CD4-positive, alpha-beta T cell treated with Interleukin-10 for 1 hour (primary cell): ENCODE measurements at places on chromosomes 13 and 19.

- DNase-seq: no peak
Observed at GRCh38 chr13:46352805-46353204, 34.2 kb downstream of the RUBCNL start.

DNA sequence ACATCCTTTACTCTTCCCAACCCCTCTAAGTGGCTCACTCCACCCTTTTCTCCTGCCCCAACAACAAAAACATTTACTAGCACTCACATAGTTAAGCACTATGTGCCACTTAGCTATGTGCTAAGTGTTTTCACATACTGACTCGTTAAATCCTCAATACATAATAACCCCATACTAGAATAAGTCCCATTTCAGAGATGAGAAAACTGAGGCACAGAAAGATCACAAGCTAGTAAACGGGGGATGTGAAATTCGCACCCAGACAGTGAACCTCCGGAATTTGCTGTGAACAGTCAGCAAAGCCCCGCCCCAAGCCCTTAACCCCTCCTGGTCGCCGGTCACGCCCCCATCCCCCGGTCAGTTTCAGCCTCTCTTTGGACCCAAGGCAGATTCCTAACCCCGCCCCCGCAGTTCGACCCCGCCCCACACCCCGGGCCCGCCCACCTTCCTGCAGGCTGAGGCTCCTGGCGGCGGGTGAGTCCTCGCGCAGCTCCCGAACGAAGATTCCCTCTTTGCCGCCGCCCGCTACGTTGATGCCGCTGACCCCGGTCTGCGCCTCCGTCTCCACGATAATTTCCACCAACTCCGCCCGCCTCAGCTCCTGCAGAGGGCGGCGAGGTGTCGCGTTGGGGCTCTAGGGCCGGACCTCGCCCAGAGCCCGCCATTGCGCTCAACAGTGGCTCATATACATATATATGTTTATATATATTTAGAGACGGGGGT, 9.8 kb downstream of the PRX start:
- DNase-seq: peak; percentile 87

DNA sequence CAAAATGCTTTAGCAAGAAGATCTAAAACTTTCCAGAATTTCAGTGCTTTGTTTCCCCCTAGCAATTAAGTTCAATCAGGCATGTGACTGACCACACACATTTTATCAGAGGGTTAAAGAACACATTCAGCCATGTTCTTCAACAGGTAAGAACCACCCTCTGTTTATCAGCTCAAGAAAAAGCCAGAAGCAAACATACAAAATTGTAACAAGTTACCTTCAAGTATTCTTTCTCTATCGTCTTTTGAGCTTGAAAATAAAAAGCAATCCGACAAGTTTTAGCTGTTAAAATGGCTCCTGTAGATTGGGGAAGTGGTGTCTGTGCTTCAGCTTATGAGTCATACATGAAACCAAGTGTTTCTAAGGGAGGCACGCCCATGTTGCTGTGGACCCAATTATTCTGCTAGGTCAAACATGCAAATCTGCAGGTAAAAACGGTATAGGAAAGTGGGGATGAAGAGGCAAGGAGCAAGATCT, at the start of gene ELF1:
Gene ELF1 (minus strand): TSS at position 306 of the 477 bp plus-strand sequence. CDS start 37,262 bp downstream, outside the sequence.
- peak; percentile 84 for DNase-seq

GRCh38 chr19:45094137-45094536, 1.2 kb downstream of the PPP1R37 start:
- DNase-seq: no peak
